ENCODE measurements at places on chromosomes 11 and 22.

DNA sequence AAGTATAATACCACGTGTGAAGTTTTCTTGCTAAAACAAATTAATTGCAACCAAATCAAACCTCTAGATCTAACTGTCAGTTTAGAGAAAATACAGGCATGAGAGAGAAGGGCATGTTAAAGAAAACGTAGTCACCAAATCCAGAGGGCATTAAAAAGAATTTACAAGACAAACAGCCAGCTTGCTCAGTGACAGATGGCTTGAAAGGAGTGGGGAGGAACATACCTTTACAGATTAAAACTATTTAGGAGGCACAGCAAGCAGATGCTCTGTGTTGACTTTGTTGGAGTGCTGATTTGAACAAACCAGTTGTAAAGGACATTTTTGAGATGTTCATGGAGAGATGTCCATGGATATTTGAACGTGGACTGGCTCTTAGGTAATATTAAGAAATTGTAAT, 96.9 kb downstream of the ATXN10 start:
- H3K36me3 ChIP-seq: peaks cover 3% of the 10 kb centered on the region
- no peak overlapping the region for H3K27ac ChIP-seq
- no peaks in the 10 kb centered on the region for H3K27me3 ChIP-seq
- no peak overlapping the region for H3K4me3 ChIP-seq
- H3K4me1 ChIP-seq: peaks cover 8% of the 10 kb centered on the region

GRCh38 chr11:58043379-58043778, 12.6 kb downstream of the OR6Q1 start:
- H3K27me3 ChIP-seq: no peaks in the 10 kb centered on the region
- no peak overlapping the region for H3K4me3 ChIP-seq
- no peaks in the 10 kb centered on the region for H3K36me3 ChIP-seq
- H3K27ac ChIP-seq: no peak overlapping the region
- H3K4me1 ChIP-seq: no peaks in the 10 kb centered on the region

DNA sequence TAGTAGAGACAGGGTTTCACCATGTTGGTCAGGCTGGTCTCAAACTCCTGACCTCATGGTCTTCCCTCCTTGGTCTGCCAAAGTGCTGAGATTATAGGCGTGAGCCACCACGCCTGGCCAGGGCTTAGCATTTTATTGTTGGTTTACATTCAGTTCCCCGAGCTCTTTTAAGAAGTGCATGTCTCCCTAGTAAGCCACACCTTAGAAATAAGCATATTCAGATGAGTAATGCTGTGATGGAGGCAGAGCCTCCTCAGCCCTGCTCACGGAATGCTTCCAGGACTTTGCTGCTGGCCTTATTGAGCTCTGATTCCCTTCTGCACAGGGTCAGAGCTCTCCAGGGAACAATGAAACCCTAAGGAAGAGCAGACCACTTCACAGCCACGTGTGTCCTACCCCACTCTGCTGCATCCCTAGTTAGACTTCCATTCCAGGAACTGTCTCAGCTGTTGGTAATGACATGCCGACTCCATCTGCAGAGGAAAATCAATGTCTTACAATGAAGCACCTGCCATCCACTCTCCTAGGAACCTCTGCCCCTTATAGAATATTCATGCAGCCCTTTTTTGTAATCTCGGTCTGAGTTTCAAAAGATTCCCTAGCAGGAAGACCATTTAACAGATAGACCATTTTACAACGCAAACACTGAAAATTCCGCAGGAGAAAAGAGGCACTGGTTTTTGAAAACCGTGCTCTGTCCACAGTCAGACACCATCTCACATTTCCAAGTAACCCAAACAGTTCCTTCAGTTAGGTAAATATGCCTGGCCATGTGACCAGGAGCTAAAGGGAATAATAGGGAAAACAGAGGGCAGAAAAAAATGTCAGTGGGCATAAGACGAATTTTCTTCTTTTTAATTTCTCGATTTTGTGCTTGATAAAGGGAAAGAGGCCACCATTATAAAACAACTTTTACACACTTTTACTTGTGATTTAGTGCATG, 1.7 kb upstream of the JAM3 start:
- H3K4me3 ChIP-seq: no peak overlapping the region
- no peak for DNase-seq
- H3K36me3 ChIP-seq: no peaks in the 10 kb centered on the region
- H3K27me3 ChIP-seq: peaks cover 2% of the 10 kb centered on the region

DNA sequence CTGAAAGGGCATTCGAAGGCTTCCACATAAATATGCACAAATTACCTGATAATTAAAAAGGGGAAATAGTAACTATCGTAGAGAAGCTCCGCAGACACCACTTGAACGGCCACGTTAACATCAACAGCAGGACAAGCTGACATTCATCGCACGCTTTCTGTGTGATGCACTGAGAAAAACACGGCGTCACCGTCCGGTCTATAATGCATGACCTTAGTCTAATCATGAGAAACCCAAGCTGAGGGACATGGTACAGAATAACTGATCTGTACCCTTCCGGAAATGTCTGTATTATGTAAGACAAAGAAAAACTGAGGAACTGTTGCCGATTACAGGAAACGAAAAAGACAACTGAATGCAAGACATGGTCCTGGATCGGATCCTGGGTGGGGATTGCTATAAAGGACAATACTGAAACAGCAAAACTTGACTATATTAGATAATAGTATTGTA, 678 bp upstream of the RANGAP1 start:
- peaks cover 6% of the 10 kb centered on the region for H3K36me3 ChIP-seq
- no peak overlapping the region for H3K4me3 ChIP-seq
- H3K4me1 ChIP-seq: peaks cover 33% of the 10 kb centered on the region
- H3K27ac ChIP-seq: peak overlapping the region; percentile 58
- DNase-seq: peak; percentile 66

- peaks cover 14% of the 10 kb centered on the region for H3K4me1 ChIP-seq
- no peak for DNase-seq
- no peaks in the 10 kb centered on the region for H3K27me3 ChIP-seq
- H3K27ac ChIP-seq: no peak overlapping the region
Observed at GRCh38 chr11:114178656-114179055, 117.5 kb upstream of the NNMT start.

GRCh38 chr22:36925388-36926290, 12.2 kb downstream of the CSF2RB start:
- no peaks in the 10 kb centered on the region for H3K27me3 ChIP-seq
- peak; percentile 99 for DNase-seq
- no peak overlapping the region for H3K4me3 ChIP-seq
- H3K4me1 ChIP-seq: peaks cover 24% of the 10 kb centered on the region
- no peaks in the 10 kb centered on the region for H3K36me3 ChIP-seq
- peak overlapping the region; percentile 36 for H3K27ac ChIP-seq
